B cell (primary cell): ENCODE measurements at places on chromosomes 5 and 9. TPM values are rescaled to one million over a fixed set of nuclear protein-coding genes. Genes with fewer than 3 reads are reported as not detected.

TNC gene
- not detected in 2 replicates for polyA plus RNA-seq

MLANA gene
- not detected in 2 replicates for polyA plus RNA-seq

PCDHGB1 gene
- 0.09 and 0.10 TPM in 2 replicates for polyA plus RNA-seq

LCN10 gene
- 85.1 and 93.0 TPM in 2 replicates for polyA plus RNA-seq

LURAP1L gene
- polyA plus RNA-seq = not detected in 2 replicates

GRCh38 chr5:83313436-83313835 is 158.1 kb upstream of the VCAN start:
- H3K27me3 ChIP-seq = no peaks in the 10 kb centered on the region
- no peak overlapping the region for H3K4me3 ChIP-seq

GRCh38 chr5:112642885-112643284 is 94.8 kb upstream of the APC start:
- H3K27ac ChIP-seq = no peak overlapping the region
- DNase-seq = no peak
- no peaks in the 10 kb centered on the region for H3K4me1 ChIP-seq
- H3K27me3 ChIP-seq = no peaks in the 10 kb centered on the region
- H3K36me3 ChIP-seq = no peaks in the 10 kb centered on the region
- H3K4me3 ChIP-seq = no peak overlapping the region

DNA sequence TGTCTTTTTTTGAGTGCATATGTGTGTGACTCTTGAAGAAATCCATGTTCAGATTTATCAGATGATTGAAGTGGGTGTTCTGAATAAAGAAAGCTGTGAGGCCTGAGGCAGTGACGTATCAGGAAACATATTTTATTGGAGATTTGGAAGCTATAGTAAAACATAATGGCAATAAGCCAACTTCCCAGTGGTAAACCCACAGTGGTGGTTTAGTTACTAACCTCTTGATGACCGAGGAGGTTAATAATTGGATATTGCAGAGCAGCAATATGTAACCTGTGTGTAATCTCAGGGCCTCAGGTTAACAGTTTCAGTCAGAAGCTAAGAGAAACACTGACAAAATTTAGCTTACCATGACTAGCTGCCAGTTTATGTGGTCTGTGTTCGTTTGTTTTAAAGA is 6.9 kb downstream of the RGMB start:
- H3K27ac ChIP-seq = no peak overlapping the region
- H3K36me3 ChIP-seq = peaks cover 6% of the 10 kb centered on the region
- no peaks in the 10 kb centered on the region for H3K27me3 ChIP-seq
- no peak for DNase-seq
- H3K4me1 ChIP-seq = peaks cover 6% of the 10 kb centered on the region
- no peak overlapping the region for H3K4me3 ChIP-seq

DNA sequence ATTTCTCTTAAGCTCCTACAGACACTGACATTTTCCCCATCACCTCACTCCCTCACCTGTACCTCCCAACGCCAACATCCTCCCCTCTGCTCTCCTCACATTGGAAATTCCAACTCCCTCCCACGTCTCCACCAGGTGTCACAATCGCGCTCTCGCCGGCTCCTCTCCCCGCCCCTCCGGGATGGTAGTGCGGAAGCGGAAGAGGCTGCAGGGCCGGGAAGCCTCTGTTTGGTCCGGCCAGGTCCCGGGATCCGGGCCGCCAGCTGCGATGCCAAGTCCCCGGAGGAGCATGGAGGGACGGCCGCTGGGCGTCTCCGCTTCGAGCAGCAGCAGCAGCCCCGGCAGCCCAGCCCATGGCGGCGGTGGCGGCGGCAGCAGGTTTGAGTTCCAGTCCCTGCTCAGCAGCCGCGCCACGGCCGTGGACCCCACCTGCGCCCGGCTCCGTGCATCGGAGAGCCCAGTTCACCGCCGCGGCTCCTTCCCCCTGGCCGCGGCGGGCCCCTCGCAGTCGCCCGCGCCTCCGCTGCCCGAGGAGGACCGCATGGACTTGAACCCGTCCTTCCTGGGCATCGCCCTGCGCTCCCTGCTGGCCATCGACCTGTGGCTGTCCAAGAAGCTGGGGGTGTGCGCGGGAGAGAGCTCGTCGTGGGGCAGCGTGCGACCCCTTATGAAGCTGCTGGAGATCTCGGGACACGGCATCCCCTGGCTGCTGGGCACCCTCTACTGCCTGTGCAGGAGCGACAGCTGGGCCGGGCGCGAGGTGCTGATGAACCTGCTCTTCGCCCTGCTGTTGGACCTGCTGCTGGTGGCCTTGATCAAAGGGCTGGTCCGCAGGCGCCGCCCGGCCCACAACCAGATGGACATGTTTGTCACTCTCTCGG is at the start of gene PLPP6:
Gene PLPP6, plus strand, starts transcription at position 187 of the 881 bp plus-strand sequence. Its CDS starts 82 bp downstream, at position 269.
- peaks cover 50% of the 10 kb centered on the region for H3K4me1 ChIP-seq
- peak within 1 kb of the TSS; percentile 74 for H3K4me3 ChIP-seq
- no peaks in the 10 kb centered on the region for H3K36me3 ChIP-seq
- peak; percentile 86 for DNase-seq

DNA sequence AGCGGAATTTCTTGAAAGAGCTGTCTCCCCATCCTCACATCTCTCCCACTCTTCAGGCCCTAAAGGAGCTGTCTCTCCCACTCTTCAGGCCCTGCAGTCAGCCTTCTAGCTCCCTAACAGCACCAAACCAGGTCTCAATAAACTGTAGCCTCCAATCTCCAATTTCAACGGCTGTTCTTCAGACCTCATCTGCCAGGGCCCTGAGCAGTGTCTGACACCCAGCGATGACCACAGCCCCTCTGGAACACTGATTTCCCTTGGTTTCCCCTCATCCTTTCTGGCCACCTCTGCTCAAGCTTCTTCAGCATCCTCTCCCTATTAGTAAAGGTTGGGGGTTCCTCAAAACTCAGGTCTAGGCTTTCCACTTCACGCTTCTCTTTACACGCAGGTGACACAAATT is 1.6 kb upstream of the P4HA2 start:
- H3K4me3 ChIP-seq = no peak overlapping the region
- H3K27ac ChIP-seq = no peak overlapping the region
- peaks cover 21% of the 10 kb centered on the region for H3K27me3 ChIP-seq
- peaks cover 36% of the 10 kb centered on the region for H3K4me1 ChIP-seq
- no peak for DNase-seq

DNA sequence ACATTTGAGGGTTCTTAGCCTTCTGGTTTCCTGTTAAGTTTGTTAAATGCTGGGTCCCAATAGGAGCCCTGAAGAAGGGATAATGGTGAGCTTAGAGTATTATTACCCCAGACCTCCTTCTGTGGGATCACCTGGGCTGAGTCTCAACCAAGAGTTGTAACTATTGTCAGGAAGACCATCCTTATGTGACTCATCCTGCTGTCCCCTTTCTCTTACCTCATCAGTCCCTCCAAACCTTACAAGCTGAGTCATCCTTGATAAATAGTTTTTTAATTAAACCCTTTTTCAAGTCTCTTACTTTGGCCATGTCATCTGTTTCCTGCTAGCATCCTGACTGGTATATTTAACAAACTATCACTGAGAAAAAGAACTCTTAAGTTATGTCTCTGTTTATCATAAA is 502.8 kb downstream of the LRRC70 start:
- no peak overlapping the region for H3K4me3 ChIP-seq
- H3K27ac ChIP-seq = no peak overlapping the region
- H3K4me1 ChIP-seq = no peaks in the 10 kb centered on the region
- H3K36me3 ChIP-seq = no peaks in the 10 kb centered on the region
- DNase-seq = no peak
- H3K27me3 ChIP-seq = no peaks in the 10 kb centered on the region

- no peaks in the 10 kb centered on the region for H3K27me3 ChIP-seq
- no peaks in the 10 kb centered on the region for H3K4me1 ChIP-seq
- H3K4me3 ChIP-seq = no peak overlapping the region
- peak; percentile 33 for DNase-seq
Observed at GRCh38 chr9:27888661-27889295, 315.5 kb upstream of the C9orf72 start.

DNA sequence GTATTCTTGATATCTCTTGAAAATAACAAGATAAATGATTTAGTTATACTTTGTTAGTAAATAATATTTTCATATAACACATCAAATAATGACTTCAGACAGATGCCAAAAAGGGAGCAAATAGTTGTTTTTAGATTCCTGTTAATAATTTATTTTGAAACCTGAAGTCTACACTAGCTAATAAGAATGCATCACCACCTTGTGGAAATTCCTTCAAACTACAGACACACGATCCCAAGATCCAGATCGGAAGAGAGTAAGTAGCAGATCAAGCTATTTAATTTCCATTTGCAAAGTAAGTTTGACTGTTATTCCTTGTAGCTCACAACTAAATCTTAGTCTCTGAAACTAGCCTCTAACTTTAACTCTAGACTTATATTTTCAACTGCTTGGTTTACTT is 35.5 kb upstream of the ISL1 start:
- H3K36me3 ChIP-seq = no peaks in the 10 kb centered on the region
- DNase-seq = no peak
- no peak overlapping the region for H3K4me3 ChIP-seq

GRCh38 chr5:134383980-134384697 is 12.8 kb downstream of the UBE2B start:
- no peaks in the 10 kb centered on the region for H3K27me3 ChIP-seq
- peaks cover 3% of the 10 kb centered on the region for H3K4me1 ChIP-seq
- H3K4me3 ChIP-seq = no peak overlapping the region
- no peak for DNase-seq
- no peak overlapping the region for H3K27ac ChIP-seq
- peaks cover 62% of the 10 kb centered on the region for H3K36me3 ChIP-seq

DNA sequence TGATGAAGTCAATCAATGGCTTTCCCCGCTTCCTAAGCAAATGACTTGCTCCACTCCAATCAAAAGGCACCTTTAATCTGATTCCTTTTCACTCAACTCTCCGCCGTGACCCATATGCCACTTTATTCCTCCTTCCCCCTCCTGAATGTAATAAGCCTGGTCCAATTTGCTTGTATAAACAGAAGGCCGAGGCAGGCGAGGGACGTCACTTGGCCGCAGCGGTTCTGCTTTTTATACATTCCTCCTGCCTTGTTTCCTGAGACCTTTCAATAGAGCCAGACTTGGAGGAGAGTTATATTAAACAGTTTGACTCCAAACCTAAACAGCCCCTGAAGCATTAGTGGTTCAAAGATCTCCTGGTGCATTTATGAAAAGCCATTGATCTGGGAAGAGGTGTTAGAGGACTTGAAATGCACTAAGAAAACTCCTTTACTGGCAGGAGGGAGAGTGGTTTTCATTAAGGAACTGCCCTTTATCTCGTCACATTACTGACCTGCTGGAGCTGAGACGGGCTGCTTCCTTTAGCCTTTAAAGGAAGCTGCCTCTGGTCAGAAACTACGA is 273.4 kb downstream of the SLIT3 start:
- no peaks in the 10 kb centered on the region for H3K36me3 ChIP-seq
- no peaks in the 10 kb centered on the region for H3K4me1 ChIP-seq
- no peak overlapping the region for H3K4me3 ChIP-seq
- no peak for DNase-seq
- H3K27ac ChIP-seq = no peak overlapping the region

DNA sequence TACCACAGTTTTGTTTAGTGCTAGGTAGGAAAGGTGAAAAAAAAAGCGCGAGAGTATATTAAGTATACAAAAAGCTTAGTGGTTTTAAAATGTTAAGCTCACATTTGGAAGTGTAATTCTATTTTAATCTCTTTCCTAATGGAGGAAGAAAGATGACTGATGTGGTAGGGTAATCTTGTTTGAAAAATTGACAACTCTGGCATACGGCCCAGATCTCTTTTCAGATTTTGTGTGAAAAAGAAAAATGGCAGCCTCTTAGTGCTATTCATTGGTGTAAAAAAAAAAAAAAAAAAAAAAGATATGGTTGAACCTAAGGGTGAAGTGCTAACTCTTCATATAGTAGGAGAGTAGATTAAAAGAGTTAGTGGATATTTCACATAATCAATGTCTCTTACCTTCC is 108.0 kb downstream of the ZSWIM6 start:
- peaks cover 1% of the 10 kb centered on the region for H3K36me3 ChIP-seq
- no peak overlapping the region for H3K4me3 ChIP-seq
- H3K4me1 ChIP-seq = no peaks in the 10 kb centered on the region
- H3K27ac ChIP-seq = no peak overlapping the region
- no peaks in the 10 kb centered on the region for H3K27me3 ChIP-seq
- DNase-seq = no peak
